GM12878 (cell line): ENCODE measurements at places on chromosomes 3 and 15. TPM values are rescaled to one million over a fixed set of nuclear protein-coding genes. Genes with fewer than 3 reads are reported as not detected.

Gene VPS33B
- 19.8 and 20.0 TPM in 2 replicates for total RNA-seq

Gene ELL3
- total RNA-seq: 12.9 and 15.0 TPM in 2 replicates

Gene TMEM42
- 12.8 and 13.8 TPM in 2 replicates for total RNA-seq

Gene CHRD
- total RNA-seq: 0.32 TPM in 1 of 2 replicates, not detected in the other

Gene GOLGA8T
- not detected in 2 replicates for total RNA-seq

Gene COL6A6
- total RNA-seq: not detected in 2 replicates

Gene DNAH1
- 4.4 and 5.7 TPM in 2 replicates for total RNA-seq

Gene NFKBIZ
- 27.0 and 27.3 TPM in 2 replicates for total RNA-seq

Gene EXD1
- not detected in 2 replicates for total RNA-seq

Gene SI
- not detected in 2 replicates for total RNA-seq

DNA sequence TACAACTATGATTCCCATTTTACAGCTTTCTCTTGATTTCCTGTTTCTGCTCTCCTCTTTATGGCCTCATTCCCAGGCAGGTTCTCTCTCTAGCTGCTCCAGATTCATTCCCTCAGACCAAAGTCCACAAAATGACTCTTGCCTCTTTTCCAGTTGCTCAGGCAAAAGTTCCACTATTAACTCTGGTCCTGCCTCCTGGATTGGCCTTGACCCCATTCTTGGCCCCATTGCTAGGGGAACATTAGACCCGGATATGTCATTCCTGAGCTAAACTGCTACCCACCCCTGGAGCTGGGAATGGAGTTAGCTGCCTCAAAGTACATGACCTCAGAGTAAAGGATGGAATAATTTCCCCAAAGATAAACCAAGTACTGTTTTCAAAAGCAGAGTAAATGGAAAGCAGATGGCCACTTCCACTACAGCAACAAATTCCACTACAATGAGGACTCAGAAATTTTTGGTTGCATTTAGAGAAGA lies 73.0 kb upstream of the GAP43 start:
- DNase-seq: no peak

DNA sequence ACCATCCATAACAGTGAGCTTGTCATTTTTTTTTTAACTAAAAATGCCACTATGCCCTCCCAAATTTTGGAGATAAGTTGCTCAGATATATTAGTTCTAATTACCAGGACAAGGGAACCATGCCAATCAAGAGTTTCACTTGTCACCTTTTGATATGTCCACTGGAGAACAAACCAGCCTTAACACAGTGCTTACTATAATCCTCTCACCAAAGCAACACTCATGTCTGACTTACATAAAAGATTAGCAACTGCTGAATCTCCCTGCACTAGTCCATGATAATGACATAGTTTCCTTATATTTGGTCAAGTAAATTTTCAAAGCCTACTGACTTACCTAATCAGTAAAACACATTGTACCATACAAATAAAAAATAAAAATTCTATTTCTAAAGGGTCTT lies 44.4 kb downstream of the TTBK2 start:
- DNase-seq: no peak

DNA sequence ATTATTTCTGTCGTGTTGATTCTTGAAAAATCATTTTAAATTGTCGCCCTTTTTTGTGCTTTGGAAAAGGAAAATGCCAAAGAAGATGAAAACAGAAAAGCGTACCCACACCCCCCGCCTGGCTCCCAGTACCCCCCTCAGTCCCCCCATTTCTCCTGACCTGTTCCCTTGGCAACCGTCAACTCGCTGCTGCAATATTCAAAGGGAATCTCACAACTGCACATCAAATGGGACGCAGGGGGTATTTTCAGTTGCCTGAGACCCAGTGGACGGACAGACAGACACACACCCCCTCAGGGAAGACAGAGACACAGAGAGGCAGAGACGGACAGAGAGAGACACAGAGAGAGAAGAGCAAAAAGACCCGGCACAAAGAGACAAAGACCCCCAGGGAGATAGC lies 83.5 kb upstream of the PRR20G start:
- DNase-seq: no peak

DNA sequence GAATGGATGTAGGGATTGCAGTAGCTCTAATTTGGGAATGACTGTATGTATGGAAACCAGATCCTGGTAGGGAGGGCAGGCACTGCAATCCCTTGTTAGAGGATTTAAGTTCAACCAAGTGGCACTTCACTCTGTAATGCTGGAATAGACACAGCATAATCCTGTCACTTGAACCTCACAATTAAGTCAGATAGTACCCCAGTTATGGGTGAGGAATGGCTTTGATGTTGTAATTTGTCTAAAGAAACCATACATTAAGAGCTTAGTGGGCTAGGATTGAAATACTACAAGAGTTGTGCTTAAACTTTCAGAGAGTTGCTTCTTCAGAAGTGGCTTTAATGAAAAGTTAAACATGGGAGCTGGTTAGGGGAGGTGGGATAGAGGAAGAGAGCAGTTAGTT lies 9.3 kb downstream of the RAB7A start:
- DNase-seq: no peak

DNA sequence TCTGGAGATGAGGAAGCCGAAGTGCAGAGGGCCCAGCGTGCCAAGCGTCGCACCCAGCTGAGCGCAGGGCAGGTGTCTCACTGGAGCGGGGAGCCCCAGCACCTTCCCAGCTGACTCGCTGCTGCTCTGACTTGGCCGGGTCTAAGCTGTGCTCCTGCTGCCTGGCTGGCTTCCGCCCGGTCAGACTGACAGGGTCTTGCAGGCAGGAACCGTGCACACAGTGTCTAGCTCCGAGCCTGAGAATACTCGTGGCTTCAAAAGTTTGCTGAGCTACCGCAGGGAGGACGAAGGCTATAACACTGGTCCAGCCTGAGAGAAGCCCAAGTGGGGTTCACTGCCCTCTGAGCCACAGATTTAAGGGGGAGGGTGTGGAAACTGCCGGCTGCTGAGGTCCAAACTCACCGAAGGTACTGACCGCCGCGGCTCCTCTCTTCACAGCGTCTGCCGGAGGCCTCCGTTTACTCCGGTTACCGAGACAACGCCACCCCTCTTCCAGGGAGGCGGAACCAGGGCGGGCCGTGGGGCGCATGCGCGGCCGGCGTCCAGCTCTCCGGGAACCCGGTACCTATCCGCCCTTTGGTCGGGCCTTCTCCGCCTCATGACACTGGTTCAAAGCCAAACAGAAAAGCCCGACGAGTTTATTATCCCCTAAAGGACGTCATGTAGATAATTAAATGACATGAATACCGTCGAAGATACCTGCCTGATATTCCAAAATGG lies at the start of gene CFAP44:
TSS of gene CFAP44 (minus strand) at position 443 of the 720 bp plus-strand sequence. CDS start 7,829 bp downstream, outside the sequence.
- DNase-seq: no peak

DNA sequence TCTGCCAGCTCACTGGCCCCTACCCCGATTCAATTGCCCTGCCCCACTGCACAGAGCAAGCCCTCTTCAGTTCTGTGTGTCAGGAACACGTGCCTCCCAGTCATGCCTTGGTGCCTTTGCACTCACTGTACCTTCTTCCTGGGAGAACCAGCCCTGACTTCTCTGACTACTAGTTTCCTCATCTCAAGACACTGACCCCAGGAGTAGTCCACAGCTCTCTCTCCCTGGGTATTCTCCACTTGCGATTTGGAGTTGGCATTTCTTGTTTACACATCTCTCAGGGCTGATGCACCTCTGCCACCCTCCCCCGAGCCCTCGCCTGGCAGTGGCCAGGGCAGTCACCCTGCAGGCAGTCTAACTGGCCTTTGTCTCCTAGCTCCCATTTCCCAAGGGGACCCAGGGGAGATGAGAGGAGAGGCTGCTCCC lies 5.7 kb downstream of the CISH start:
- no peak for DNase-seq

GRCh38 chr3:148218222-148218621 lies 479.5 kb upstream of the AGTR1 start:
- DNase-seq: no peak

- no peak for DNase-seq
These were observed 40.4 kb downstream of the GPD1L start for GRCh38 chr3:32146746-32147211.

DNA sequence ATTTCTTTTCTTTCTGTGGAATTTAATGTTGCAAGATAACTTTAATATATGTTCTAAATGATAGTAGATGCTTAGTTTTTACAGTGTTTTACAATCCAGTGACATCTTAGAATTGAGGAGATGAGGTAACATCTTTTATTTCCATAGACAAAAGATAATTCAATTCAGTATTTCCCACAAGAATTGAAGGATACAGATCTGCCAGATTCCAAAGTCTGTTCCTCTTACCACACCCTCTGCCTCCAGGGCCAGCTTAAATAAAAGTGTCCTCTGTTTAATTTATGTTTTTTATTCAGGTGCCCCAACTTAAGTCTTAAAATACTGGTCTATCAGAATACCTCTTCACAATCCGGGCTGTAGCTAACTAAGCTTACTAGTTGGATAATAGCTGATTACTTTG lies 6.5 kb downstream of the STT3B start:
- no peak for DNase-seq

GRCh38 chr15:57761562-57761961 lies 55.0 kb downstream of the POLR2M start:
- no peak for DNase-seq

- no peak for DNase-seq
These were observed 587.9 kb downstream of the PDCD6IP start for GRCh38 chr3:34386309-34386708.

- DNase-seq: no peak
These were observed 51.3 kb upstream of the OSBPL11 start for GRCh38 chr3:125646581-125646980.

DNA sequence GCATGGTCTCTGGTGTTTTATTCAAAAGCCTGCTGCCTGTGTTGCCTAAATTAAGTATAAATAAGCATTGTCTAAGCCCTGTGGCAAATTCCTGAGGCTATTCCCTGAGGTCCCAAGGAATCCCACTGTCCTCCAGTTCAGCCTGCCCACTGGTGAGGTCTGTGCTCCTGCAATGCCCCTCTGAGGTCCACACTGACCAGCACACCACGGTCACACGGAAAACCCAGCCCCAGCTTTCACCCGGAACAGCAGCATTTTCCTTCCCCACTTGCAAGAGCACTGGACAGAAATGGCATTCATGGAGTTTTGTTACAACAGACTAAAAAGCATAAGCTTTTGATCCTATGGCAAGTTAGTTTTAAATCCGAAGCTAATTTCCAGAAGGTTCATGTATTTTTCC lies 234.0 kb downstream of the KLF13 start:
- no peak for DNase-seq

GRCh38 chr15:96593735-96594134 lies 263.2 kb downstream of the NR2F2 start:
- no peak for DNase-seq

- no peak for DNase-seq
These were observed 980 bp downstream of the DALRD3 start for GRCh38 chr3:49017229-49017970.
